LHCN-M2 (cell line): ENCODE measurements at places on chromosomes 5 and 9. TPM values are rescaled to one million over a fixed set of nuclear protein-coding genes. Genes with fewer than 3 reads are reported as not detected.

GRCh38 chr9:131969469-131969989 is 110.1 kb downstream of the MED27 start:
- no peak for DNase-seq

DNA sequence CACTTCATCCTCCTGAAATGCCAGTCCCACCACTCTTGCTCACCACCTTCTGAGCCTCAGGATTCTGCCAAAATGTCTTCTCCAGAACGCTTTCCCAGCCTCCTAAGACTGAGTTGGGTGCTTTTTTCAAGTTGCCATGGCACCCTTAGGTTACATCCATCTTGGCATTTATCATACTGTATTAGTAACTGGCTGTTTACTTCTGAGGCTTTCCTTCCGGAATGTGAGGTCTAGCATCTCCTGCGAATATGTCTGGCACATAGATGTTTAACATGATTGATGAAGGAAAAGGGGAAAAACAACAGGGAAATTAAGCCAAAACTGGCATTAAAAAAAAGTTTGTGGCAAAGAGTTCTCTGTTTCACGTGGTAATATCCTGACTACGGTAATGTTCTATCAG is 24.9 kb downstream of the RNF130 start:
- DNase-seq = no peak

GOLGA2 gene
- total RNA-seq = 73.2 and 76.5 TPM in 2 replicates

ST6GALNAC6 gene
- total RNA-seq = 105 and 110 TPM in 2 replicates

DNA sequence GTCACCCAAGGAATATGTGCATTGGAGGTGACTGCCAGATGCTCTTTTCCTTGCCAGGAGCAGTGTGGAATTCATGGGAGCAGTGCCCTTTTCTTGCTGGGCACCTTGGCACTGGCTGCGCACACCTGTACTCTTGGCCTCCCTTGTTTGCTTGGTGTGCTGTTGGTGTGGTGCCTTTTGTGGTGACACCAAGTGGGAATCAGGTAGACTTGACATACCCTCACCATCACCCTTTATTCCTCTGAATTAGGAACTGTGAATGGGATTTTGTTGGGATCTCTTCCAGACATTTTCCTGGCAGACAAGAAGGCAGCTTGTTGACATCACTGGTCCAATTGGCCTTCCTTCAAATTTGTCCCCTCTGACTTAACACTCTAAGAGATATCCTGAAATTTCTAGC is 82.3 kb downstream of the RAI14 start:
- DNase-seq = no peak

DNA sequence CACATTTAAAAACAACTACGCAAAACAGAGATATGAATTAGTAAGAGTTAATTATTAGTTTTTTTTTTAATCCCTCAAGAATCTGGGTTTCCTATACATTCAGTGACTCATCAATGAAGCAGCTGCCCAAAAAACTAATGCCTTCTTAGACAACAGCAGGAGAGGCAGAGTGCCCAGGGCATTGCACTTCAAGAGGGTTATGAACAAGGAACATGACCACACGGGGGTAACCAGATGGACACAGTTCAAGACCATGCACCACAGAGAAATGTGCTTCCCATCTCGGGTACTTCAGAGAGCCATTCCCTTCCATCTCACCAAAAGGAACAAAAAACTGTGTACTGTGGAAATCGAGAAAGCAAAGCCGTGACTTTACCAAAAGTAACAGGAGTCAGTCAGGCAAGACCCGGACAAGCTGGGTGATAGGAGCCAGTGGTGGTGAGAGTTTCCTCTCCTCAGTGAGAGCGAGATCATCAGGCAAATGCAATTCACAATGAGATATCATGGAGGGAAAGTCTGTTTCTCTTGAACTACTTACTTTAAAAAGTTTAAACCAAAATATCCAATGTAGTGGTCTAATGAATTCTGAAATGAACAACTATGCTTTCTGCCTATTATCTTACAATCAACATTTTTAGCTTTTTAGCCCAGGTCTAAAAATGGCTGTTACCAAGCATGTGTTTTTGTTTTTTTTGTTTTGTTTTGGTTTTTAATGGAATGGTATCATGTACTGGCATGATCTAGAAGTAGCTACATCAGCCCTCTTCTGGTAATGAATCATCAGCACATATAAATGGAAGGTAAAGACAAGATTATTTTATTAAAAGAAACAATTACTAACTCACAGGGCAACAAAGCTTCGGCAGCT is 192.1 kb downstream of the TSSK1B start:
- peak; percentile 34 for DNase-seq

- peak; percentile 33 for DNase-seq
Measured at GRCh38 chr5:179803651-179804554, 2.8 kb downstream of the MGAT4B start.

TRPM3 gene
- 3.4 and 7.8 TPM in 2 replicates for total RNA-seq

ANKDD1B gene
- 0.06 and 0.17 TPM in 2 replicates for total RNA-seq

- no peak for DNase-seq
Measured at GRCh38 chr5:59416026-59416425, 477.5 kb downstream of the PDE4D start.

CCL27 gene
- total RNA-seq = not detected in 2 replicates

DNA sequence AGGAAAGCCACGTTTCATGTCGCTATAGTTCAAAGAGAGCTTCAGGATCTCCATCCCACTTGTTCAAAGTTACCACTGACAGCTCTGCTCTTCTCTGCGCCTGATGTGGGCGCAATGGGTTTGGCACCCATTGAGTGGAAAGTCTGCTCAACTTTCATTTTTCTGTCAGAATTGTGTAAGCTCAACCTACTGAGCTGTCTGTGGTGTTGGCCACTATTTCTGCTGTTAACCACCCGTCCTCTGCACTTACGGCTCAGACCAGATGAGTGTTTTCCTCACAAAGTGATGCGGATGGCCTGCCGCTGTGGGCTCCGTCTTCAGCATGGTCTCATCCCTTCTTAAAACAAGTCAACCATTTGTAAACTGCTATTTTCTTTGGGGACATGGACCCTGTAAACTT is 131.2 kb downstream of the WNK2 start:
- DNase-seq = no peak

IFNA13 gene
- total RNA-seq = not detected in 2 replicates

EIF4E1B gene
- not detected in 2 replicates for total RNA-seq

STC2 gene
- 1,426 and 2,025 TPM in 2 replicates for total RNA-seq

DNA sequence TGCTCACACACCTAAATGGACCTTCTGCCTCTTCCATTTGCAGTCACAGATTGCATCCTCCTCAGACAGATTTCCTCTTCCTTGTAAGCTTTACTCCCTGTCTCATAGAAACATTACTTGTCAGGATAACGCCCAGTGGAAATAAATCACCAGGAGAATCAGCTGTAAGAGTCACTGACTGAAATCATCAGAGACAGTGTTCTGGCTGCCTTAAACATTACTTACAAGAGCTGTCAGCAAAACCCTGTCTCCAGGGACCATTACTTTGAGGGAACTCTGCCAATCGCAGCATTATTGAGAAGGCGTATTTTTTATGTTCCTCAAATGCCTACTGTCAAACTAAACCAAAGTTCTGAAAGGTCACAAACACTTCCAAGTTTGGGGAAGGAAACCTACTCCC is 5.9 kb downstream of the DPYSL3 start:
- peak; percentile 88 for DNase-seq

GRCh38 chr5:95884017-95884325 is 61.4 kb upstream of the GLRX start:
- DNase-seq = peak; percentile 50
